Myocyte (in vitro differentiated cells): ENCODE measurements at places on chromosomes 6 and 20. TPM values are rescaled to one million over a fixed set of nuclear protein-coding genes. Genes with fewer than 3 reads are reported as not detected.

SLC16A10 gene
- total RNA-seq = 1.9 and 5.7 TPM in 2 replicates

BMP7 gene
- total RNA-seq = not detected in 2 replicates

HSD17B8 gene
- 9.4 and 15.9 TPM in 2 replicates for total RNA-seq

CST4 gene
- not detected in 2 replicates for total RNA-seq

TSPO2 gene
- not detected in 2 replicates for total RNA-seq

MYB gene
- 0.21 TPM in 1 of 2 replicates, not detected in the other for total RNA-seq

RAB44 gene
- total RNA-seq = not detected in 2 replicates

MUC21 gene
- total RNA-seq = not detected in 2 replicates

GRCh38 chr6:131756039-131756438, 45.2 kb upstream of the CTAGE9 start:
- no peak for DNase-seq

DNA sequence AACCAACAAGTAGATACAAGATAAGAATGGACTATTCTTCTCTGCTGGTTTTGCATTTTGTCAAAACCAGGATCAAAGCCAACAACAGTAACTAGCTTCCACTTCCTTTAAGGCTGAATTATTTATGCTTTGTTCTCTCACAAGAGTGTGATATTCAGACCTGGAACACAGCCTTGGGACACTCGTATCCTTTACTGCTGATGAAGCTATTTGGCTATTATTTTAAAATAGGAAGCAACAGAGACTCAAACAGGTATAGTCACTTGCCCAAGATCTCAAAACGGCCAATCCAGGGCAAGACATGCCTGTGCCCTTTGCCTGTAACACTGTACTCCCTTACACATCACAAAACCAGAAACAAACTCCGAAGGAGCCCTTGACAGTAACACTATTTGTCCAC, 19.9 kb downstream of the SPTLC3 start:
- no peak for DNase-seq

- no peak for DNase-seq
Measured at GRCh38 chr6:21164768-21165326, 428.7 kb upstream of the SOX4 start.

GRCh38 chr6:112065426-112065986, 11.6 kb downstream of the CCN6 start:
- no peak for DNase-seq

- peak; percentile 9 for DNase-seq
Measured at GRCh38 chr6:137414599-137414998, 79.6 kb downstream of the OLIG3 start.

DNA sequence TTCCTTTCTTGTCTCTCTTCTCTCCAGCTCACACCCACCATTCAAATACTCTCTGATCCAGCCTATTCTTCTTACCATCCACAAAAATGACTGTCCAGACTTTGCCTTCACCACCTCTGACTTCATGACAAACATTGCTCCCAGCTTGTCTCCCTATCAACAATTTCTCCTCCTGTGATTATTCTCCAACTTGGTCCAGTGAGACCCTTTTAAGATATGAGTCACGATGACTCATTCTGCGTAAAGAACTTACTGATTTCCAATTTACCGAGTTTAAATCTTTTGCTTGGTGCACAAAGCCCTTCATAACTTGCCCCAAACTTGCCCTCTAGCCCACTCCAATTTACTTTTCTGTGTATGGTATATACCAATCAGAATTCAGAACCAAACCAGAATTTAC, 833.2 kb downstream of the MAFB start:
- DNase-seq = peak; percentile 9

DNA sequence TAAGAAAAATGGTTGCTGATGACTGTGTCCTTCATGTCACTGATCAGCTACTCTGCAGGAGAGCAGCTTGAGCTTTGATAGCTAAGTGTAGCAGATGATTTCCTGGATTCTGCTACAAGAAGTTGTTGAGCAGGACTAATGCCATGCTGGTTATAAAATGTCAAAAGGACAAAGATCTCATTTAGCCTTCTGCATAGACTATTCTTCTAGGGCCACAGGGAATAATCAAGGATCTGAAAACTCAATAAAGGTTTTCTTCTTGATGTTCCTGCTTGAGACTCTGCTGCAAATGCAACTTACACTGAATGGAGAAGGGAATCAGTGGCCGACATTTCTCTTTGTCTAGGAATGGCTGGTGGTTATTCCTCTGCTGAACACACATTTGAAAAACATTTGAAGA, 360.3 kb upstream of the PTCHD4 start:
- DNase-seq = no peak

DNA sequence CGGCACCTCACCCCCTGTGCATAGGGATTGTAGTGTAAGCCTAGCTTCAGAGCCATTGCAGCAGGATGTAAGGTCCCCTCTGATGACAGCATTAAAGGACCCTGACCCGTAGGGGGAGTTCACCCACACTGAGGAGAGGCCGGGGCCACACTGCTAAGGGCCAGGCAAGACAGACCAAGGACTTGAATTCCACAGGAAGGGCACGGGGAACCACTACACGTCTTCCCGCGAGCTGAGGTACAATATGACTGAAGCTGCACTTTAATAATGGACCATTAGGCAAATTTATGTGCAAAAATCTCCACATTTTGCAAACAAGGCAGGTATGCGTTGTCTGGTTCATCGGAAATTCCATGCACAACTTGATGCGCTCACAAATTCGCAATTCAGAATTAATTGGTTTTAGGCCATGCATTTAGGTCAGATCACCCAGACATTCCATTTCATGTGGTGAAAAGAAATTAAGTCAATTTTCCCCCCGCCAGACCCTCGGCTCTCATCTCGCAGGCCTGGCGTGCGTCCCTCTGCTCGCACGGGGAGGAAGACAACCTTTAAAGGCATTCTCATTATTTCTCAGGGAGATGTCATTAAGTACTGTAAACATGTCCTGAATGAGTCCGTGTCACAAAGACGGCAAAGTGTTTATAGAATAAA, 111.8 kb downstream of the FOXA2 start:
- DNase-seq = no peak

- DNase-seq = no peak
Measured at GRCh38 chr20:63334356-63334755, 26.8 kb downstream of the CHRNA4 start.

DNA sequence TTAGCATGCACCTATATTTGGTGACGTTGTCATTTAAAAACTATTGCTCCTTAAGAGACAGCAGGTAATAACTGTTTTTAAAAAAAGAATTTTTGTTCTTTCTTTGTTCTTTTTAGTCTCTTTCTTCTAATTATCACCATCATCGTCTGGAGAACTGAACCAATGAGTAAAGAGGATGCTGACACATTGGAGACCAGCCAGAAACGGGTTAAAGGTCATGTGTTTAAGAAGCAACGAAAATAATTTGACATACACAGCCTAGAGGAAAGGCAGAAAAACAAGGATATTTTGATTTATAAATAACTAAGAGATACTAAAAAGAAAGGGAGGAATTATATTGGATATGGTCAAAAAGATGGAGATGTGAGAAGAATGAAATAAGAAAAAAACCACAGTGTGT, 19.2 kb upstream of the FYN start:
- DNase-seq = no peak

GRCh38 chr6:133183691-133184090, 57.5 kb upstream of the EYA4 start:
- DNase-seq = no peak

GRCh38 chr6:147909640-147910039, 401.1 kb downstream of the SAMD5 start:
- DNase-seq = peak; percentile 93

GRCh38 chr20:43404878-43405277, 52.8 kb upstream of the SRSF6 start:
- no peak for DNase-seq

DNA sequence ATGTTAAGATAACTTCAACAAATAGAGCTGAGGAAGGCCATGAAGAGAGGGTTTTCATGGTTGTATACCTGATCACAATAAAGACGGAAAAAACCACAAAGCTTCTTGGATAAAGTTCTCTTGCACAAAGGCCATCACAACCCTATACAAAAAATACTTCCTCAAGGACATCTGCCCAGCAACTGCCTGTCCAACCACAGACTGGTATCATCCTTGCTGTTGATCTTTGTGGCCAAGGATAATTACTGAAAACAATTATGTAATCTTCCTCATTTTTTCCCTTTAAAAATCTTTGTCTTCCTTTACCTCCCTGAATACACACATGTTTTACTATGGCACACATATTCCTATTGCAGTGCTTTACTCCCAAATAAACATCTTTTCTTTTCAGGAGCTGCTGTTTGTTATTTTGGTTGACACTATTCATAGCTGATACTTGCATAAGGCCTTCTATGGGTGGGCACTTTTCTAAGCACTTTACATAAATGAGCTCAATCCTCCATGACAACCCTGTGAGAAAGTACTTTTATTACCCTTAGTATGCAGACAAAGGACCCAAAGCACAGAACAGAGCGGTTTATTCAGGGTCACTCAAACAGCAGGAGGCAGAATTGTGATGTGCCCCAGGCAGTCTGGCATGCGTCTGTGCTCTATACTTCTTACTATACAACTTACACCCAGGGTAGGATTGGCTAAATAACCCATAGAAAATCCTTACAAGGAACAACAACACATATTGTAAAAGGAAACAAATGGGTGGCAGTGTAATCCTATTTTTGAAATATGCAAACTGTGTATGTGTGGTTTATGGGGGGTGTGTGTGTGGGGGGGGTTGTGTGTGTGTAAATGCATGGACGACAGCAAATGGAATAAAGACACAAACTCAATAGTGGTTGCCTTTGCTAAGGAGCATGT, 35.1 kb downstream of the SNRNP48 start:
- no peak for DNase-seq

DNA sequence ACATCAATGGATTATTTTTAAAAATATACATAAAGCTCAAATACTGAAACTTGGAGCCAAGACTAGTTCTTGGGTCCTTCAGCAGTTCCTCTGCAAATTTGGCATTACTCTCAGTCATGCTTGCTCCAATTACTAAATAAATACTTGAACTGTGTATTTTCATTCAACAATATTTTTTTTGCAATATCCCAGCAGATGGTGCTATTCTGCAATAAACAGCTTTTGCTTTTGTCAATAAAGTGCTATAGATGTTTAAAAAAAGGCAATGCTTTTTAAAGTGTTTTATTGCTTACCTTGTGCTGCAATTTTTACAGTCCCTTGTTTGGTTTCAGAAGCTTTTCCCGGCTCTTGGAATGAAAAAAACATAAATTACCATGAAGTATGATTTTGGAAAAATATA, 243.4 kb downstream of the TRDN start:
- DNase-seq = peak; percentile 26

DNA sequence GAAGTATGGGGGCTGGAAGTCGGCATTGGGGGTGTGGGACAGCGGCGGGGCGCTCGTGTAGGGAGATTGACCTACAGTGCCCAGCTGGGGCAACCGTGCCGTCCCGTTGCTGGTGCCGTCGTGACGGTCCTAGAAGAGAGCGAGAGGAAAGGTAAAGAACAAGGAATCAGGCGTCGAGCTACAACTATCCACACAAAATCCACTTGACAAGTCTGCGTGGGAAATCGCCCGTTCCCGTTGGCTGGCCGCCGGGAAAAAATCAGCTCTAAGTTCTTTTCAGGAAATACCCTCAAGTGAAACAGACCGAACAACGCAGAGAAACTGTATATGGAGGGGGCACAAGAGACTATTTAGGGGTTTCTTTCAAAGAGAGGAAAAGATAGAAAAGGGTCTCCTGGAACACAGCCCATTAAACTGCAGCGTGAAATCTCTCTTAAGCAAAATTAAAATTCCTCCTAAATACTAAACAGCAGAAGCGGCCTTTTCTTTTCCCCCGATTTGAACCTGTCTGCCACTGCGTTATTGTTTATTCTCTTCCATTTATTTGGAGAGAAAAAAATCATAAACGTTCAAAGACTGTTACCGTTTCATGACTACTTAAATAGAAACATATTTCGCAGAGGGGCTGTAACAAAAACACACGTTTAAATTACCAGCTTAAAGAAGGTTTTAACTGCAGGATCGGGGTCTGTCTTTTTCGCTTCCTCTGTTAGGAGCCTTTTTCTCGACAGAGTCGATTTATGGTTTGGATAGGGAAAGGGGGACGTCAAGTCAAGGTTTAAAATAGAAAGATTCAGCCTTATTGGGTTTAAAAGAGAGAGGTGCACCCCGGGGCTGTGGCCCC, 4.4 kb downstream of the TFAP2A start:
- DNase-seq = no peak

DNA sequence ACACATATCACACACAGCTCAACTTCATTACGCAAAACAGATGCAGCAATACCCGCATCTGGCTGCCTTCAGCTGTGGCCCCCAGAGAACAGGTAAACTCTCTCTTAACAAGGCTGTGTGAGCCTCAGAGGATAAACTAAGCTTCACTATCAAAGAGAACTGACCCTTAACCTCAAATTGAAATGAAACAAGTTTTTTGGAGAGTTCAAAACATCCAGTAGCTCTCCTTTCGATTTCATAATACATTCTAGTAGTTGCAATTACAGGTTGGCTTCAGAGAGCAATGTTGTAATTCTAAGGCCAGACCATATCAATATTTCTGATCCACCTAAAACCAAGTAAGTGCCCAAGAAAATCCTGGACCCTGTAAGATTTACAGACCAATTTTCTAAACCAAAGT, 113.5 kb downstream of the FAXC start:
- no peak for DNase-seq

GRCh38 chr6:43933148-43933885, 163.3 kb downstream of the VEGFA start:
- DNase-seq = no peak

DNA sequence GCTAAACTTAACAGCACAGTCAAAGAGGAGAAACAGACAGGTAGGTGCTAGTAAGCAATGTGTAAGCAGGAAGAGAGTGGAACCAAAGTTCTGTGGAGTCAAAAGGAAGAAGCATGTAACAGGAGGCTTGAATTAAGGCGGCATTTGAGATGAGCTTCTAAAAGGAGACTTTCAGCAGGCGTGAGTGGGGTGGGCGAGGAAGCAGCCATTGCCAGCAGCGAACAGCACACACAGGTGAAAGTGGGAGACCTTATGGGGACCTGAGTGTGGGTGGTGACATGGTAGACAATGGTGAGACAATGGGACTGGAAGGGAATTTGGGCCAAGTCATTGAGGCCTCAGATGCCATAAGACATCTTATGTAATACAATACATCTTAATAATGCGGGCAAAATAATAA, 195.0 kb downstream of the PAX1 start:
- no peak for DNase-seq

- no peak for DNase-seq
Measured at GRCh38 chr6:87094576-87094975, 330 bp downstream of the CGA start.
